Progenitor cell of endocrine pancreas (in vitro differentiated cells): ENCODE measurements at places on chromosomes 6 and 20.
A peak's percentile ranks its signal among the peaks of the same experiment; 100 is the strongest.

DNA sequence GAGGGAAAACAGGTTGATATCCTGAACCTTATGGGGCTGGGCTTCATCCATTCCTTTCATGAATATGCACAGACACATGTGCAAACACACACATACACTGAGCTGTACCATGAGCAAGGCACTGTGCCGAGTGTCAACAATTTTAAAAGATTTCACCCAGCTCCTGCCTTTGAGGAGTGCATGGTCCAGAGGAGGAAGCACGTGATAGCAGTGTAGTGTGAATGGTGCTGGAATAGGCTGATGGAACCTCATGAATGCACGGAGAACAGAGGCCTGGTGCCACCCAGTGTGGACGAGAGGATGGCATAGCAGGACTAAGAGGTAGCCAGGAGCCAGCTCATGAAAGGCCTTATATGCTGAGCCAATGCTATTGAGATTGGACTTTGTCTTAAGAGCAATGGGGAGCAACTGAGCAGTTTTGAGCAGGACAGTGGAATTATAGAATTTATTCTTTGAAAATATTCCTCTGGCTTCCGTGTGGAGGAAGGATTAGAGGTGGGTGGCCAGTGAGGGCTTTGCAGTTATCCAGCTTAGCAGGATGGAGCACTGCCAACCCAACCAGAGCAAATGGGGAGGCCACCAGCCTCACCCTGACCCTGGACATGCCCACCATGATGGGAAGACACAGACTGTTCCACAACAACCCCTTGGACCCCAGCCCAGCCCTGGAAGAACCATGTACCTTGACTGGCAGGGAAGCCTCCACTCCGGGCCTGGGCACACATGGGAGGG is 84.4 kb downstream of the UNC5CL start:
- no peak overlapping the region for H3K27ac ChIP-seq
- H3K4me1 ChIP-seq, result peaks cover 24% of the 10 kb centered on the region
- H3K36me3 ChIP-seq, result no peaks in the 10 kb centered on the region
- H3K27me3 ChIP-seq, result no peaks in the 10 kb centered on the region

- no peaks in the 10 kb centered on the region for H3K36me3 ChIP-seq
- no peaks in the 10 kb centered on the region for H3K27me3 ChIP-seq
- H3K27ac ChIP-seq, result no peak overlapping the region
- H3K4me1 ChIP-seq, result no peaks in the 10 kb centered on the region
Observed at GRCh38 chr20:11173916-11174315, 500.1 kb upstream of the JAG1 start.

DNA sequence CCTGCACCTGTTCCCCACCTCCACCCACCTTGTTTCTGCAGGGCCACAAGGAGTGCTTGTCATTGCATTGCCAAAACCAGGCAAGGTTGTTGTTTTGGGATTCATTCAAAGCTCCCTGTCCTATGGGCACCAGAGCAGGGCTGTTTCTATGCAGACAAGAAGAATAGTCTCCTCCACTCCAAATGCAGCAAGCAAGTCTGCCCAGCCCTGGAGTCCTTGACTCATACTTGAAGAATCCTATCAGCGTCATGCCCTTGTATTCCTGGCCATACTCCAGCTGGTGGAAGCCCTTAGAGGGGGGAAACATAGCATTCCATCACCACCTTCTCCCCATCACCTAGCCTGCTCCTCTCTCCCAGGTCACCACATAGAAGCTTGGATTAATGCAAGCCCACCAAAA is 145.3 kb upstream of the ECI2 start:
- DNase-seq, result no peak
- H3K4me3 ChIP-seq, result no peak overlapping the region
- H3K4me1 ChIP-seq, result peaks cover 12% of the 10 kb centered on the region
- no peak overlapping the region for H3K27ac ChIP-seq
- H3K36me3 ChIP-seq, result peaks cover 2% of the 10 kb centered on the region

DNA sequence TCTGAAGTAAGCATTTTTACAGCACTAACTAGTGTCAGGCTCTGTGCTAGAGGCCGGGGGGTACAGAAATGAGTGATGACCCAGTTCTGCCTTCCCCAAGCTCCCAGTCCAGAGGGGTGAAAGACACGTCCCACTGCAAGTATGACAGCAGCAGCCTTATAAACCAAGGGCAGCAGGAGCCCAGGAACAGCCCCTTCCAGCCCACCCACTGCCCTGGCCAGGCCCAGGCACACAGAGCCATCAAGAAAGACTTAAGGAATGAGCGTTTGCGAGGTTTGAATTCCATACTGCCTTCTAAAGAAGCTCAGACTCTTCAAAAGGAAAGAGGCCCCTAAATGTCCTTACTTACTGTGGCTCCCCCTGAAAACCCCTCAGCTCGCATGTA is 10.0 kb downstream of the TRERF1 start:
- no peaks in the 10 kb centered on the region for H3K36me3 ChIP-seq
- no peaks in the 10 kb centered on the region for H3K27me3 ChIP-seq
- peaks cover 21% of the 10 kb centered on the region for H3K4me1 ChIP-seq
- H3K4me3 ChIP-seq, result no peak overlapping the region
- no peak for DNase-seq

DNA sequence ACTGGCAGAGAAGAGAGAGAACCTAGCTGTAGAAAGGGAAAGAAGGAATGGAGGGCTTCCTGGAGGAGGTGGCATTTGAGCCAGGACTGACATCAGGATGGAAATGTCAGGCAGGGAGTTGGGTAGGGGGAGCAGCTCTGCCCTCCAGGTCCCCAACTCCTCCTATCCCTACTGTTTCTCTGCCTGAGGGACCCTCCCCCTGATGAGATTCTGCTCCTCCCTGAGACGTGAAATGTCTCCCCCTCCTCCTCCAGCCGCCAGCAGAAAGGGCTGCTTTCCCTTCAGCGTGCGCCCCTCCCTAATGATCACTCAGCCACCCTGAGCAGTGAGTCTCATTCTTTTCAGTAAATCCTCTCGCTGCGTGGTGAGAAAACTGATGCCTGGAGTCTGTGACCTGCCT is 40.6 kb downstream of the HLA-DPB1 start:
- H3K4me3 ChIP-seq, result peak overlapping the region; percentile 57
- peaks cover 57% of the 10 kb centered on the region for H3K27me3 ChIP-seq
- H3K27ac ChIP-seq, result peak overlapping the region; percentile 4
- peaks cover 23% of the 10 kb centered on the region for H3K4me1 ChIP-seq
- no peaks in the 10 kb centered on the region for H3K36me3 ChIP-seq
- no peak for DNase-seq
